ENCODE measurements at places on chromosomes 7 and 10.

DNA sequence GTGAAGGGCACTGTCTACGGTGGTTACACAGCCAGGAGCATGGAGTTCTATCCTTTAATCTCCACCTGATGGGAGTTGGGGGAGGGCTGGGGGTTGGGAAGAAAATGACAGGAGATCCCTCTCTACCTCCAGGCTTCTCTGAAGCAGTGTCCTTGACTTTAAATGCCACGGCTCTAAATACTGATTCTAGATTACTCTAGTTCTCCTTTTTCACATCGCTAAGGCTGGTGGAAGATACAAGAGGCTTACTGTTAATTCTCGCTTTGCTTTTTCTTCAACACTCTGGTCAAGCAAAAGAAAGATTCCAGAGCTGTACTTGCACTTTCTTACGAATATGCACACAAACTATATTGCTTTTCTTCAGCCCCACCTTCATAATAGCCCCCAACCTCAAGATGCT, 30.5 kb downstream of the ARL3 start:
- no peak for DNase-seq

DNA sequence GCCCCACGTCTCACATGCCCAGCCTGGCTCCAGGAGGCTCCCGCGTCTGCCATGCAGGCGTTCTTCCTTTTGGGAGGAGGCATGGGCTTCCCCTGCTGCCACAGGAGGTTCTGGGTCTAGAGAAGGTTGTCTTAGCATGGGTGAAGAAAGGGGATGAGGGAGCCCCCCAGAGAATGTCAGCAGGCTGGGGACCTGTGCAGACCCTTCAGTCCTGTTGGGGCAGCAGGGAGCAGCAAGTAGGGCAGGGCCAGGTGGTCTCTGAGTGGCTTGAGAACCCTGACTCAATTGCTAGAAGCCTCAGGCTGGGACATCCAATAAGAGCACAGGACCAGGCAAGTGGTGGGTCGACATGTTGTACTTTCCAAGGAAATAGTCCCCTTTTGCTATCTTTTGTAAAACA, 34.4 kb upstream of the ADCYAP1R1 start:
- DNase-seq, result no peak

DNA sequence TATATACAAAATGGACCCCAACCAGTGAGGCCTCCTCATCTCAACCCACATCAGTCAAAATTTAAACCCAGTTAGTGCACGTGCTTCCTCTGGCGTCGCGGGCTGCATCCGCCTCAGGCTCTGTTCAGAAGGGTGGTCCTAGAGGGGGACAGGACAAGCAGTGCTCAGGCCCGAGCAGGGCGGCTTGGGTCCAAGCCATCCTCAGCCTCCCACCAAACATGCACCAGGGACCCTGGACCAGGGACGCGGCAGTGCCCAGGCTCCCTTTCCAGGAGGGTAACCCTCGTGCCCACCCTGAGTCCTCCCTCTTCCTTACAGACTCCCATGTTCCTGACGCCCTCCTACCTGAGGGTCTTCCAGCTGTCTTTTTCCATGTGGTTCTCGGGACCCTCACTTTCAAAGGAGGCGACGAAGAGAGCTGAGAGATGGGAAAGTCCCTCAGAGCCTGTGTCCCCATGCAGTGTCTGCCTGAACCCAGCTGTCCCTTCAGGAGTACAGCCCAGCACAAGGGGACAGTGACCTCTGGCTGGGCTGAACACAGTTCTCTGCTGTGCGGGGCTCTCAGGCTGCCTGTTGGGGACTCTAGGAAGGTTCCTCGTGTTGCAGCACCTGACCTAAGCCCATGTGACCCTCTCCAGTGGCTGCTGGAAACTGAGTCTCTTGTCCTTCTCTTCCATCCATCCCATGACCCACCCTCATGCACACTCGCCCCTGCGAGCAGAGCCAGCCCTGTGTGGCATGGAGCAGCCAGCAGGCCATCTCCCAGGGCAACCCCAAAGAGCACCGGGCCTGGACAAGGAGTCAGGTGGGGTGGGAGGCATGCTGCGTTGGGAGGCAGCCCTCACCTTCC, 58.1 kb downstream of the CSGALNACT2 start:
- DNase-seq, result no peak

DNA sequence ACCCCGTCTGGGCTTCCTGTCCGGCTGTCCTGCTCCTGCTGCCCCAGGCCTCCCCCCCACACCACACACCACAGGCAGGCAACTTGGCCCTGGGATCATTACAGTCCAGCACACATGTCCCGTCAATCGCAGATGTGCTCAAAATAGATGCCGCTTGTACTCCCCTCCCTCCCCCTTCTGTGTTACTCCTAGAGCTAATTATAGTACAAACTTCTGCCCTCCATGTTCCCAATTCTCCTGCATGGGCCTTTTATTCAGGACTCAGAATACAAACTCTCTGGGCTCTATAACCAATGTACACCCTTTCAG, at the start of gene SYNPO2L:
Gene SYNPO2L, minus strand, starts transcription at position 40 of the 309 bp plus-strand sequence. CDS start 107 bp downstream, outside the sequence.
- no peak for DNase-seq

- no peak for DNase-seq
These were observed 84.1 kb downstream of the POM121L12 start for GRCh38 chr7:53119514-53119941.

- peak; percentile 64 for DNase-seq
These were observed 7.6 kb upstream of the ORAI2 start for GRCh38 chr7:102425639-102426267.

DNA sequence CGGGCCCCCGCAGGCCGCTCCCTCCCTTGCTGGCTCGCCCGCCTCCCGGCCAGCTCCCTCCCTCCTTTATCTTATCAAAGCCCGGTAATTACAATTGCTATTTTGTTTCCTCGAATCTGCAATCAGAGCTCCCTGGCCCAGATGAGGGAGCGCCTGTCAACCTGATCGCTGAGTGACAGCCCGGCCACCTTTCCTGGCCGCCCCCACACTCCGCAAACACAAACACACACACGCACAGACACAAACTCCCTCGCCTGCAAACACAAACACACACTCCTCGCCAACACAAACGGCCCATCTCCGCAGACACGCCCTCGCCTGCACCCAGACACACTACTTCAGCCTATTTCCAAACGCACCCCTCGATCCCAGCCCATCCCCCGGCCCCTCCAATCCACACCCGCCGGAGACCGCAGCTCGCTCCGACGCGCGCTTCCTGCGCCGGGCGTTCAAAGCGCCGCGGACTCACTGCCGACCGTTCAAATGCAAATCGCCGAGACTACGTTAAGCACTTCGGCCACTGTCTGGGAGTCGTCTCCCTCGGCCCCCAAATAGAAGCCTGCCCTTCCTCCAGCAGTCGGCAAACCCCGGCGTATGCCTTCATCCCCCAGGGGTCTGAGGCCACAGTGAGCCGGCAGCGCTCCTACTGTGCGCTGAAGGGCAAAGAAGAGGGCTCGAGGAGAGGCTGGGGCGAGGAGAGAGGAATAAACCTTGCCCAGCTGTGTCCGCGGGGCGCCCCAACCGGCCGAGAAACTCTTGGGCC, 3.0 kb upstream of the FGF8 start:
- DNase-seq, result no peak

- no peak for DNase-seq
These were observed 301.5 kb downstream of the GRID1 start for GRCh38 chr10:86064931-86065662.

GRCh38 chr10:86848747-86849146, 92.3 kb downstream of the BMPR1A start:
- DNase-seq, result no peak

GRCh38 chr7:141128506-141128905, 54.6 kb downstream of the TMEM178B start:
- no peak for DNase-seq

DNA sequence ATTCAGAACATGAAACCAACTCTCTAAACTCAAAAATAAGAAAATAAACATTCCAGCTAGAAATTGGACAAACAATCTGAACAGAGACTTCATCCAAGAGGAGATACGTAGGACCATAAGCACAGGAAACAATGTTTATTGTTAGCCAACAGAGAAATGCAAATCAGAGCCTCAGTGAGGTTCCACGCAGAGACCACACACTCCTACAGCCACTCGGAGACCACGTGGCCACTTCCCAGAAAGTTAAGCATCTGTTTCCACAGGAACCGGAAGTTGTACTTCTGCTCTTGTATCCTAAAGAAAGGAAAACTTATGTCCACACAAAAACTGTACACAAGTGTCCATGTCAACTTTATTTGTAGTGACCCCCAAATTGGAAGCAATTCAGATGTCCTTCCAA, 214.8 kb downstream of the MGMT start:
- no peak for DNase-seq
